ENCODE measurements at places on chromosomes 1 and 21.

DNA sequence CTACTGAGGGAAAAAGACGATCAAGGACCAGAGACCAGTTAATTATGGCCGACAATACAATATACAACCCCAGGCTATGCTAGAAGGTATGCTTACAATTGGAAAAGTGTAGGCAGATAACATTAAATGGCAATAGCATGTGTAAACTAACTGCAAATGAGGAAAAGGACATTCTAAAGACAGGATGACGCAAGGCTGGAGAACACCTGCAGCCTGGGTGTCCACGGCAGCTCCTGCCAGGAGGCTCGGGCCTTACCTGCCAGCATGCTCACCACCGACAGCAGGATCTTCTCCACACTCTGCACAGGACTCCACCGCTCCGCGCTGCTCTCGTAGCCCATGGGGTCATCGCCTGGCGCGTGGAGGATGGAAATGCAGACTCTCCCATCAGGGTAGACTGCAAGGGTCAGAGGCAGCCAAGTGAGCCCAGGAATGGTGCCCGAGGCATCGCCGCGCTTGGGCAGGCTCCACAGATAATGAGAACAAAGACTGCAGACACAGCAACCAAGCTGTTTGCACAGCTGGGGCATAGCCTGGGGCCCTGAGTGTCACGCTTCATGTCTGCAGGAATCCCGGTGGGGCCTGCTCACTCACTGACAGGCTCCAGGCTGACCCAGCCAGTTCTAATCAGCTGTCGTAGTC is 28.2 kb downstream of the UBE2G2 start:
- H3K4me1 ChIP-seq: no peaks in the 10 kb centered on the region
- DNase-seq: peak; percentile 78
- H3K27ac ChIP-seq: no peak overlapping the region

- H3K4me3 ChIP-seq: no peak overlapping the region
- H3K4me1 ChIP-seq: peaks cover 12% of the 10 kb centered on the region
- no peaks in the 10 kb centered on the region for H3K27me3 ChIP-seq
- no peaks in the 10 kb centered on the region for H3K36me3 ChIP-seq
Observed at GRCh38 chr1:53371851-53372250, 44.0 kb upstream of the LRP8 start.

GRCh38 chr1:157163273-157164127 is 25.3 kb upstream of the ETV3 start:
- peaks cover 11% of the 10 kb centered on the region for H3K4me1 ChIP-seq
- H3K27ac ChIP-seq: peak overlapping the region; percentile 13
- peak; percentile 93 for DNase-seq
- no peak overlapping the region for H3K4me3 ChIP-seq

- H3K4me3 ChIP-seq: no peak overlapping the region
- no peak overlapping the region for H3K27ac ChIP-seq
- DNase-seq: no peak
- no peaks in the 10 kb centered on the region for H3K27me3 ChIP-seq
- H3K36me3 ChIP-seq: no peaks in the 10 kb centered on the region
- peaks cover 1% of the 10 kb centered on the region for H3K4me1 ChIP-seq
Observed at GRCh38 chr1:115295904-115296696, 41.9 kb downstream of the NGF start.

DNA sequence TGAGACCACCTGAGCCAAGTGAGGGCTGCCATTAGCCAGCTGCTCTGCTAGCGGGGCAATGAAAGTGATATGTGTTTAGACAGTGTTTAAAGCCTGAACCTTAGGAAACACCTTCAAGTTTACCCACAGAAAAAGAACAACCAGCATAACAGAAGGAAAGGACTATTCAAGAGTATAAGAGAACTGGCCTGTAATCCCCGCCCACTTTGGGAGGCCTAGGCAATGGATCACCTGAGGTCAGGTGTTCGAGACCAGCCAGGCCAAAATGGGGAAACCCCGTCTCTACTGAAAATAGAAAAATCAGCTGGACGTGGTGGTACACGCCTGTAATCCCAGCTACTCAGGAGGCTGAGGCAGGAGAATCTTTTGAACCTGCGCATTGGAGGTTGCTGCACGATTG is 149.4 kb downstream of the PCP4 start:
- H3K27ac ChIP-seq: no peak overlapping the region
- DNase-seq: no peak
- H3K36me3 ChIP-seq: no peaks in the 10 kb centered on the region
- H3K4me3 ChIP-seq: no peak overlapping the region
- H3K4me1 ChIP-seq: no peaks in the 10 kb centered on the region

DNA sequence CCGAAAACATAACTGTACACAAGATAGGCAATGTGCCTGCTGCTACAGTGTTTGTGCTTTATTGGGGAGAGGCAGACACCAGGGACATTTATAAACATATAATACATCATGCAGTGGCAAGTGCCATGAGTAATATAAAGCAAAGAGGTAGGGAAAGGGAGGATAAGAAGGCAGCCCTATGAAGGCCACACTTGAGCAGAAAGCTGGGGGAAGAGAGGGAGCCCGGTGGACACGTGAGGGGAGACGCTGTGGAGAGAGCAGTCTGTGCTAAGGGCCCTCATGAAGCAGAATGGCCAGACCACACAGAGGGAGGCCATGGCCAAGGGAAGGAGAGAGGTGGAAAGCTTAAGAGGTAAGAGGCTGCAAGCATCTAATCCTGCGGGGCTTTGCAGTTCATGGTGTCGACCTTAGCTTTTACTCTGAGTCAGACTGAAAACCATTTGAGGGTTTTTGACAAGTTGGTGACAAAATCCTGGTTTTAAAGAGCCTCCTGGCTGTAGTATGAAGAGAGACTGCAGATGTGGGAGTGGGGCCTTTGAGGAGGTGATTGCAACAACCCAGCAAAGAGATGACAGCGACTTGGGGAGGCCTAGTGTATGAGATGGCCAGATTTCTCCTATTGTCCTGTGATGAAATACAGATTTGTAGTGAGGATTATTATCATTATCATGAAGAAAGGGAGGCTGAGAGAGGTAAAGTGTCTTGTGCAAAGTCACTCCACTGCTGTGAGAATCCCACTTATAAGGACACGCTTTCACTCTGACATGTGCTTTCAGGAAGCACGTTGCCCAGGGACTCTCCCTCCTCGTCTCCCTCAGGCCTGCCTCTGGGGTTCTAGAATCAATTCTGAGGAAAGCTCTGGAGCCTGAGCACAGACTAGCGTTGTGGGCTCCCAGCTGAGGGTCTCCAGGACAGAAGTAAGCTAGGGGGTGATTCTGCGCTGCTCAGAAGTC is 192.9 kb downstream of the RHOU start:
- H3K27ac ChIP-seq: no peak overlapping the region
- H3K4me1 ChIP-seq: peaks cover 1% of the 10 kb centered on the region
- no peaks in the 10 kb centered on the region for H3K27me3 ChIP-seq
- no peaks in the 10 kb centered on the region for H3K36me3 ChIP-seq

GRCh38 chr1:93662481-93663207 is 19.0 kb downstream of the BCAR3 start:
- peak; percentile 92 for DNase-seq
- peak overlapping the region; percentile 79 for H3K27ac ChIP-seq
- H3K4me1 ChIP-seq: peaks cover 33% of the 10 kb centered on the region
- peaks cover 8% of the 10 kb centered on the region for H3K36me3 ChIP-seq
- H3K4me3 ChIP-seq: no peak overlapping the region
- no peaks in the 10 kb centered on the region for H3K27me3 ChIP-seq

DNA sequence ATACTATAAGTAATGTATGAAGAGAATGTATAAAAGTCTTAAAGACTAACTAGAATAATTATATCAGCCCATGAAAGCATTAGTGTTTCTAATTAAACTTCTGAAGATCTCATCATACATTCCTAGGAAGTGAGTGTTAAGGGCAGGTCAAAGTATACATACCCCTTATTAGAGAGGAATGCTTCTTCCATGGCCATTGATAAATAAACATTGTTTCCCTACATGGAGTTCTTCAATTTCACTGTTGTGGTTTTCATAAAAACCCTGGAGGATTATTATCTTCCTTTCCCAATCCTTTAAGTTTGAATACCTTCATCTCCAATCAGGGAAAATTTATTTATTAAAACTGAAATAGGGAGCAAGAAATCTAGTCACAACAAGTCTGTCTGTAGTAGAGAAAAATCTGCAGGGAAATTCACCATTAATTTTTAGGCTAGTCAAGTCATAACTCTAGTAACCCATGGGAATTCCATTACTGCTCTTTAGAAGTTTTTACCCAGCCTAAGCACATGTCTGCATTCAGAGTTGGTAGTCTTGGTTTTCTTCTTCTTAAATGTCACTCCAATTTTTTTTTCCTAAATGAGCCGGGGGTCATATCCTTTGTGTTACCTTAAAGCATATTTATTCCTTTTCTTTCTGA is 147.0 kb downstream of the TNFSF18 start:
- H3K27me3 ChIP-seq: no peaks in the 10 kb centered on the region
- no peaks in the 10 kb centered on the region for H3K4me1 ChIP-seq
- no peak overlapping the region for H3K27ac ChIP-seq

GRCh38 chr21:42002421-42002958 is 7.7 kb downstream of the ZBTB21 start:
- H3K36me3 ChIP-seq: no peaks in the 10 kb centered on the region
- H3K4me3 ChIP-seq: no peak overlapping the region
- H3K27ac ChIP-seq: no peak overlapping the region
- H3K4me1 ChIP-seq: no peaks in the 10 kb centered on the region

DNA sequence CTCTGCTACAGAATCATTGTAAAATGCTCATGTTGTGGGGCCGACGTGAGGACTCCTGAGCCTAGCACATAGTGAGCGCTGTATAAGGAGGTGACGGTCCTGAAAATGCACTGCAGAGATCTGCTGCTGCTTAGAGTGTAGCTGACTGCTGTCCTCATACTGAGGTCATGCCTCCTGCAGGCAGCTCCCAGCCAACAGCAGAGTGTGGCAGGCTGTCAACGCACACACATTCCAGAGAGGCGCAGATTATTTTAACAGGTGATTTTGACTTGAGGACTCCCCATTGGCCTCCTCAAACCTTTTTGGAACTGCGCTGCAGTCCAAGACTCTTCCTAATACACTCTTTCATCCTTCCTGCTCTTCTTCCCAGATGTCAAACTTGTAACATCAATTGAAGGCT is 119.8 kb upstream of the KCNJ6 start:
- no peaks in the 10 kb centered on the region for H3K27me3 ChIP-seq
- H3K27ac ChIP-seq: no peak overlapping the region
- H3K36me3 ChIP-seq: no peaks in the 10 kb centered on the region
- no peaks in the 10 kb centered on the region for H3K4me1 ChIP-seq
- H3K4me3 ChIP-seq: no peak overlapping the region

DNA sequence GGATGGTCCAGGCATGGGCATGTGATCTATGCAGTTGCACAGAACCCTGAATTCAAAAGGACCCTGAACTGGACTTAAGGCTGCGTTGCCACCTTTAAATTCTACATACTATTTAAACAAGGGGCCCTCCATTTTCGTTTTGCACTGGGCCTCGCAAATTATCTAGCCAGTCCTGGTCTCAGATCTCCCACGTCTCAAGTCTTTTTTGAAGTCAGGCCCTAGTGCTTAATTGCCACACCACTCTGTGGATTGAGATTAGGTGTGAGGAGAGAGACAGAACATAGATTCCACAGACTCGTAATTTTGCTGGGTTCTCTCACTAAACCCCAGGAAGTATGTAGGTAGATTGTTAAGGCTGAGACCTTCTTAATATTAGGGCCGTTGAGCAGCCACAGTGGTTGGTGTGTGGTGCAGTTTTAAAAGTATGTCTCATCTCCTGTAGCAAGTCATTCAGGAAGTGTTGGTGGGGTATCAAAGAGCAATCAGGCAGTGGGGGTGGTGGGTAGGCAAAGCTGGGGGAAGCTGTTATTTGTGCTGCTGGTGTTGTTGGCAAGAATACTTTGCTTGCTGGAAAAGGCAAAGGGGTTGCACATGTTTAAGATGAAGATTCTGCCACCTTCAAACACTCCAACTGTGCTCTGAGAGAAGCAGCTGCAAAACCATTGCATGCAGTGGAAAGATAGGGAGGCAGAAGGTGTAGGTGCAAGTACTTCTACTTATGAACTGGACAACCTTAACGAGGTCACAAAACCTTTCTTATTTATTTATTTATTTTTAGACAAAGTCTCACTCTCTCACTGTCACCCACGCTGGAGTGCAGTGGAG is 11.2 kb downstream of the CD84 start:
- H3K4me1 ChIP-seq: peaks cover 4% of the 10 kb centered on the region
- no peak overlapping the region for H3K27ac ChIP-seq

GRCh38 chr1:158149577-158150269 is 31.0 kb upstream of the CD1D start:
- H3K4me3 ChIP-seq: no peak overlapping the region
- no peaks in the 10 kb centered on the region for H3K36me3 ChIP-seq
- H3K27me3 ChIP-seq: no peaks in the 10 kb centered on the region
- no peak overlapping the region for H3K27ac ChIP-seq
- H3K4me1 ChIP-seq: peaks cover 3% of the 10 kb centered on the region

DNA sequence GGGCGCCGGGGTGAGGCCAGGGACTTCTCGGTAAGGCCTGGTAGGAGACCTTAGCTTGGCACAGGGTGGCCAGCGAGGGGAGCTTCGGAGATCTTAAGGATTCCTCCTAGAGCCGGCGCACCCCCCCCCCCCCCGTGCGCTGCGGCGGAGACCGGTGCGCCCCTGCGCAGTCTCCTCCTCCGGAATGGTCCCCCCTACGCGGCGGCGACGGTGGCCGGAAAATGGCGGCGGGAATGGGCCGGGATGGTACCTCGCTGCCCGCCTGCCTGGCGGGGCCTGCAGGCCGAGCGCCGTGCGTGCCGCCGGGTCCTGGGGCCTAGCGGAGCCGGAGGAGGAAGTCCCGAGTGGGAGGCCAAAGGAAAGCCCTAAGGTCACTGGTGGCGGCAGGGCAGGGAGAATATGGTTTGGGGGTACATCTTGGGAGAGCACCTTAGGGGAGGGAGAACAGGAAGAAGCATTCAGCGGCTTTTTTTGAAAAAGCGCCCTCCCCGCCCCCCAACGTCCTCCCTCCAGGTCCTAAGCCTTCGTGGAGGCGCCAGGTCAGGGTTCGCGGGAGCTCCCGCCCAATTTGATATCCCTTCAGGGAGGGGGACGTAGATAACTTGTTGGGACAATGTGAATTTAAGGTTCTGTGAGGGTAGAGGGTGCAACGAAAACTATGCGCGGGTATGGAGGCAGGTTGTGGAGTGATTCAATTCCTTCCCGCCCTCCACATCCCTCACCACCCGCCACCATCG is 429 bp downstream of the SRRM1 start:
- peaks cover 4% of the 10 kb centered on the region for H3K36me3 ChIP-seq
- no peaks in the 10 kb centered on the region for H3K4me1 ChIP-seq
- no peaks in the 10 kb centered on the region for H3K27me3 ChIP-seq
- H3K27ac ChIP-seq: peak overlapping the region; percentile 87
- DNase-seq: peak; percentile 51
- peak overlapping the region; percentile 92 for H3K4me3 ChIP-seq

- H3K27ac ChIP-seq: peak overlapping the region; percentile 43
- peaks cover 4% of the 10 kb centered on the region for H3K4me1 ChIP-seq
- no peaks in the 10 kb centered on the region for H3K36me3 ChIP-seq
- no peak overlapping the region for H3K4me3 ChIP-seq
- no peaks in the 10 kb centered on the region for H3K27me3 ChIP-seq
Observed at GRCh38 chr1:172497230-172497629, 35.7 kb upstream of the SUCO start.
